ENCODE measurements at places on chromosomes 3 and 15. TPM values are rescaled to one million over a fixed set of nuclear protein-coding genes. Genes with fewer than 3 reads are reported as not detected.

RASGRF1 gene
- polyA plus RNA-seq, result 0.11 TPM

SATB1 gene
- 6.0 TPM for polyA plus RNA-seq

MYL3 gene
- polyA plus RNA-seq, result not detected

SKOR1 gene
- 0.06 TPM for polyA plus RNA-seq

P3H2 gene
- 5.8 TPM for polyA plus RNA-seq

FAM3D gene
- polyA plus RNA-seq, result 0.22 TPM

STRIT1 gene
- polyA plus RNA-seq, result not detected

GOLGA6L7 gene
- polyA plus RNA-seq, result not detected

TMEM108 gene
- 0.65 TPM for polyA plus RNA-seq

TERC gene
- polyA plus RNA-seq, result 2.6 TPM

SEMA3B gene
- polyA plus RNA-seq, result 1.4 TPM

ZMYND10 gene
- polyA plus RNA-seq, result 0.33 TPM

GOLGA8T gene
- 0.04 TPM for polyA plus RNA-seq

CHL1 gene
- not detected for polyA plus RNA-seq

SEMA5B gene
- not detected for polyA plus RNA-seq

EIF4A2 gene
- polyA plus RNA-seq, result 401 TPM

ELL3 gene
- polyA plus RNA-seq, result 2.9 TPM

COL7A1 gene
- polyA plus RNA-seq, result 0.55 TPM

SNX22 gene
- polyA plus RNA-seq, result 0.18 TPM

SYNM gene
- polyA plus RNA-seq, result 3.7 TPM

P2RY13 gene
- polyA plus RNA-seq, result not detected

MYH15 gene
- not detected for polyA plus RNA-seq

GOLGA8J gene
- polyA plus RNA-seq, result not detected

FES gene
- polyA plus RNA-seq, result 55.7 TPM

GREM1 gene
- polyA plus RNA-seq, result not detected

TPRG1 gene
- polyA plus RNA-seq, result 0.49 TPM

TM6SF1 gene
- polyA plus RNA-seq, result 33.0 TPM

PCLAF gene
- 55.2 TPM for polyA plus RNA-seq

NPAP1 gene
- not detected for polyA plus RNA-seq

POLR2H gene
- polyA plus RNA-seq, result 276 TPM

SLC2A2 gene
- polyA plus RNA-seq, result not detected

HTR3E gene
- not detected for polyA plus RNA-seq

PFN2 gene
- polyA plus RNA-seq, result 165 TPM

HACD2 gene
- 17.0 TPM for polyA plus RNA-seq

NOX5 gene
- polyA plus RNA-seq, result 0.08 TPM

GRM7 gene
- polyA plus RNA-seq, result 0.12 TPM

DPPA2 gene
- not detected for polyA plus RNA-seq

RARRES1 gene
- 1.2 TPM for polyA plus RNA-seq

PLSCR2 gene
- polyA plus RNA-seq, result not detected

CLSTN2 gene
- 0.26 TPM for polyA plus RNA-seq

HYAL3 gene
- 12.8 TPM for polyA plus RNA-seq

TGM5 gene
- not detected for polyA plus RNA-seq

C3orf33 gene
- 2.3 TPM for polyA plus RNA-seq

ALDH1A2 gene
- 16.3 TPM for polyA plus RNA-seq
